Thoracic aorta (tissue), 2 donors: ENCODE measurements at places on chromosomes 7 and 10.

- DNase-seq = no peak
Measured at GRCh38 chr7:142806957-142807356, 36.2 kb downstream of the PRSS2 start.

DNA sequence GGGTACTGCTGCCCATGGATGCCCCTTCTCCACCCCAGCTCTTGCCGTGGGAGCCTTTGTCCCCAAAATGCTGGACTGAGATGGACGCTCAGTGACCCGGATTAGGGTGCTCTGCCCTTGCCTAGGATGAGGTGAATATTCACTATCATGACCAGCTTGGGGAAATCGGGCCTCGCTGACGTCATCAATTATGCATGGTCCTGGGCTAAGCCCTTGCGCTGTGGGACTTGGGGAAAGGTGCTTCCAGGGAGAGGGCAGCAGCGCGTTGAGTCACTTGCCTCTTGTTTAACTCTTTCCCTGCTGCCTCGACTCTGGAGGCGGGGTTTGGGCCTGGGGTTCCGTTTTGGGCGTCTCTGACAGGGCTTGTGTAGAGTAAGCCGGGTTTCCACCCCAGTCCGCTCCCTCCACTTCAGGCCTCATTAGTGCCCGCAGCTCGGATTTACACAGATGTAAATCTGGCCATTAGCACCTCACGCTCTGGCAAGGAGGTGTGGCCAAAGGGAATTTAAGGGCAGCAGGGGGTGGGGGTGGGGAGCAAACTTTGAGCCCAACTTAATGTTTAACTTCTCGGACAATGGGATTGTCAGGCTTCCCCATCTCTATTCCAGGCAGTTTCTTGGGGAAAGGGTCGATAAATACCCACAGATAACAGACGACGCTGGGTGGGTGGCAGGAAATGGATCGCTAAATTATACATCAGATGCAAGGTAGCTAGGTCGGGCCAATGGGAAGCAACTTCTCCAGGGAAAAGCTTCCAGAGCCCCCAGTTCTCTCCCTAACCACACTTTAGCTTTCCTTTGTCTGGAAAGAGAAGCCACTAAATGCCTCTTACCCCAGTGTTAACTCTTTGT lies 51.3 kb upstream of the TCF7L2 start:
- no peak for DNase-seq

DNA sequence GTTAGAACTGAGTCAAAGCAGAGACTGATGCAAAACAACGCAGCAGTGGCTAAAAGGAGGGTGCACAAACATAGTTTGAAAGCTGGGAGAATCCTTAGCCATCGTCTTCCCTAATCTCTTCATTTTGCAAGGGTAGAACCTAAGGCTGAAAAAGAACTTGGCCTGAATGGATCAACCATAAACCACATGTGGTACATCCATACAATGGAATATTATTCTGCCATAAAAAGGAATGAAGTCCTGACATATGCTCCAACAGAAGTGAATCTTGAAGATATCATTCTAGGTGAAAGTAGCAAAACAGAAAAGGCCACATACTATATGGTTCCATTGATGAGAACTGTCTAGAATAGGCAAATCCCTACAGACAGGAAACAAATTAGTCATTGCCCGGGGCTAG lies 330.3 kb upstream of the NPVF start:
- DNase-seq = no peak

DNA sequence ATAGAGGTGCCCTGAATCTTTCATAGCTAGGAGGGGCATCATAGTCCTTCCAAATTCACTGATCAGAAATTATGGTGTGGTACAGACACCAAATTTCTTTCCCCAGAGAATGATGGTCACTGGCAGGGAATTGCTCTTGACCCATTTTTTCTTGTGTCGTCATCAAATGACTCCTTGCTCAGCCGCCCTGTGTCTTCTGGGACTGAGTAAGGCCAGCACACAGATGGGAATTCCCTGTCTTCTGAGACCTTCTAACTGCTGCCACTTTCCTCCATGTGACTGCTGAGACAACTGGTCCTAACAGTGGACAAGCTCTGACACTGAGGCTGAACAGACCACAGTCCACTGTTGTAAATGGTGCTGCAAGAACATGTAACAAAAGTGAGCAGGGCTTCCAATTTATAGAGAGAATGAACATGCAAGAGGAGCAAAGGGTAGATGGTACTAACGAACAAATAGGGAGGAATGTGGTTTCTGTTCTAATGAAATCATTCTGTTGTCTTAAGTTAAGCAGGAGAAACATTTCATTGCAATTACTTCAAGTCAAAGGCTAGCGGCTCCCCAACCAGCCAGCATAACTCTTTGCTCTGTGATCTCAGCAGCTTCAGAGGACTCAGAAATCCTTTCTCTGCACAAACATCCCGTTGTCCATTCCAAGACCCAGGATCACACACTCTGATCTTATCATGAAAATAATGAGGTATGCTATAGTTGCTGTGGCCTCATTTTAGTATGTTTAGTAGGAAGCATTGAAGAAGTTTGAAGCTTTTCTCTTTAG lies 235.9 kb upstream of the PRSS1 start:
- DNase-seq = no peak

- no peak for DNase-seq
Measured at GRCh38 chr7:17558558-17559332, 260.3 kb downstream of the AHR start.

DNA sequence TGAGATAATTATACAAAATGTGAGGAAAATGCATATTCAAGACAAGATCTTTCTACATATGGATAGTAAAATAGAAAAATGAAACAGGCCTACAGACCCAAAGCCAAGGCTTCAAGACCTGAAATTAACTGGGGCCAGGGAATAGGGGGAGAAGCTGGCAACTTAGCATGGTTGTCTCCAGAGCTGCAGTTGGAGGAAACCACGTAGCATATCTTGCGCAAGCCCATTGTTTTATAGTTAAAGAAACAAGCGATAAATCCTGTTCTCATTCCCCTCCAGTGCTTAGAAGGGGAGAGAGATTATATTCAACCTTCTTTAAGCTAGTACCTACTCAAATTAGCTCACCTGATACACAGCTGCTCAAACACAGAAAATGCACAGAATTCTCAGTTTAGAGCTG lies 197.1 kb downstream of the SORCS1 start:
- DNase-seq = no peak

DNA sequence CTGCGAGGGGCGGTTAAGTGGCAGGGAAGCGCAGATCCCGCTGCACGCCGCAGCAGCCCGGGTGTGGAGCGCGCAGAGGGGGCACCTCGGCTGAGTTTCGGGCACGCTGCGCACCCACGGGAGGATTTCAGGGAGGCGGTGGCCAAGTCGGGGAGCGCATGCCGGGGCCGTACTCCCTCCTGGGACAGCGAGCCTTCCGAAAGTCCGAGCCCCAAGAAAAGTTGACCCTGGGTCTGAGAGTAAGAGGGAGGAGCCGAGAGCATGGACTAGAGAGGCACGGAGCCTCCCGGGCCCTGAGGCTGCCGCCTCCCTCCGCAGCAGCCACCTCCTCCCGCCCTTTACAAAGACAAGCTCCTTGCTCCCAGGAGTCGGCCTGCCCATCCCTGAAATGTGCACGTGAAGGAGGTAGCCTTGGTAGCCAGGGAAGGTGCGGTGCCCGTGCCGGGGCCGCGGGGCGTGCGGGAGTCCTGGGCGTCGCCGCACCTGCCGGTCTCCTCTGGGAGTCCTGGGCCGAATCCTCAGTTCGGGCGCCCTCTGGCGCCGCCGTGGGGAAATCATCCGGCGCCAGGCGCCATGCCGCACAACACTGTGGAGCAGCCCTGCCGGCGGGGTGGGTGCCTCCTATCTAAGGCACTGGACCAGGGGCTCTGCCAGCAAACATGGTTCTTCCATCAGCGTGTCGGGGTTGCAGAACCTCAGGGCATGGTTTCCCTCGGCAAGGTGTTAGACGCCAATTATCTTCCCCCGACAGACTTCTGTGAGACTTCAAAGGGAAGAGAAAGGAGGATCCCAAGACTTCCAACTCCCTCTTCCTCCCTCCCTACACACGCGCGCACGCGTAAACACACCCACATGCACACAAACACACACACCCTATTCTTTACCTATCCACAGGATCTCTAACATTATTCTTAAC lies 104.0 kb downstream of the TRIL start:
- DNase-seq = no peak
